ENCODE measurements at places on chromosomes 2 and 18.

DNA sequence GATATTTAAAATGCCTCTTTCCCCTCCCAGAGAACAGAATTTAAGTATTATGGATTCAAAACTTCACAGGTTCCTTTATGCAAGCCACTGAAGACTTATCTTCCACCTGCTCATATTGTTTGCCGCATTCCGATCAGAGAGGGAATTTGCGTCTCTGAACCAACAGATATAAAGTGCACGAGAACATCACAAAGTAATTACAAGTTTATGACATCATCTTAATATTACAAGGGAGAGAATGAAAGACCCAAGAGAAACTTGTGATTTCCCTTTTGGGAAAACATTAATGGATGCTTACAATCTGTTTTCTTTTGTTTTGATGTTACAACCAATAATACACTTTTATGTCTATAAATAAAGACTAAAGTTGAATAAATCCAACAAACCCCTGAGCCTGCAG lies 631.0 kb downstream of the BCL11A start:
- DNase-seq: no peak

DNA sequence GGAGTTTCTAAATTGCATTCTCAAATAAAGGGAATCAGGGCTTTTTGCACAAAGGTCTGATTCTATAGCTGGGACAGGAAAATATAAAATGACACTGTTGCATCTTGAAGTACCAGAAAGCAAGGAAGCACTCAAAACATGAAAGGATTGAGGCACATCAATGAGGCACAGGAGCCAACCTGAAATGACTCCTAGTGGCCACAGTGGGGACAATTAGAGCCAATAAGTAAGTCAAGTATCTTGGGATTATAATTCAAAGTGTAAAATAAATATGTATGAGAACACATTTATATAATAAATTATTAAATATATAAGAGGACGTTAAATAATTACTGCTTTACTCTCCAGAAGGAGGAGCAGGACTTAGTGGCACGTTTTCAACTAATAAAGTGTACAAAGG lies 1259.5 kb upstream of the CDH2 start:
- no peak for DNase-seq

- DNase-seq: no peak
These were observed 212.1 kb downstream of the ARL6IP6 start for GRCh38 chr2:152930501-152930900.

DNA sequence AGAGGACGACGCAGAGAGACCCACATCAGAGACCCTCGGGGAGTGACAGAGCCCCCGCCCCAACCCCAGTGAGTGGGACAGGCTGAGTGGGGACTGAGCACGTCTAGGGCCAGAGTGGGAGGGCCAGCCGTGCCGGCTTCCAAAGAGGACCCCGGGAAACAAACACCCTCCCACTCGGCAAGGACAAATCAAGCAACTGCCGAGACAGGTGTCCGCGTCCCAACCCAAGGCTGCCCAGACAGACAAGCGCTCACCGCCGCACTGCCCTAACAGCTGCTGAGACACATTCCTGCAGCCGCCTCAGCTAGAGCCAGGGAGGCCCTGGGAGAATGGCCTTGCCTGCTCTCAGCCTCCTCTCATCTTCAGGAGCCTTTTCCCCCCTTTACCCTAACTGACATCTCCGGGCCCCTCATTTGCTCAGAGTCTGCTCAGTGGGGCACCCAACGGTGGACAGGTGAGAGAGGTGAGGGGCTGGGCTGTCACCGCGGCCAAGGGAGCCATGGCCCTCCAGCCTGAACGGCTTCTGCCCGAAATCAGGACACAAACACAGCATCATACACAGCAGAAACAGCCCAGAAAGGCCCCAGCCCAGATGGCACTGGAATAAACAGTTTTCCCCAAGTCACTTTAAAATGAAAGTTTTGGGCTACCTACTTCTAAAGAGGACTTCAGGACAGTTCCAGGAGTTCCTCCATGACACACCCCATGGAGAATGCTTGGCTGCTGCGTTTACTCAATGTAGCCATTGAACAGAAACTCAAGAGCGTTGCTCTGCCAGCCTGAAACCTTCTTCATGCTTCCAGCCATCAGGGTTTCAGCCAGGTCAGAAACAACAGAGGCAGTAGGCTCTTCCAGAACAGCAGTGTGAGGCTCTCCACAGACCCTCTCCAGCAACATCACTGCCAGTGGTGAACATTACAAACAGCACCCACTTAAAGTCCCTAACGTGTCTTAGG lies 23.6 kb downstream of the SLC66A2 start:
- no peak for DNase-seq

- DNase-seq: no peak
These were observed 34.8 kb upstream of the CCDC102B start for GRCh38 chr18:68763083-68763482.

DNA sequence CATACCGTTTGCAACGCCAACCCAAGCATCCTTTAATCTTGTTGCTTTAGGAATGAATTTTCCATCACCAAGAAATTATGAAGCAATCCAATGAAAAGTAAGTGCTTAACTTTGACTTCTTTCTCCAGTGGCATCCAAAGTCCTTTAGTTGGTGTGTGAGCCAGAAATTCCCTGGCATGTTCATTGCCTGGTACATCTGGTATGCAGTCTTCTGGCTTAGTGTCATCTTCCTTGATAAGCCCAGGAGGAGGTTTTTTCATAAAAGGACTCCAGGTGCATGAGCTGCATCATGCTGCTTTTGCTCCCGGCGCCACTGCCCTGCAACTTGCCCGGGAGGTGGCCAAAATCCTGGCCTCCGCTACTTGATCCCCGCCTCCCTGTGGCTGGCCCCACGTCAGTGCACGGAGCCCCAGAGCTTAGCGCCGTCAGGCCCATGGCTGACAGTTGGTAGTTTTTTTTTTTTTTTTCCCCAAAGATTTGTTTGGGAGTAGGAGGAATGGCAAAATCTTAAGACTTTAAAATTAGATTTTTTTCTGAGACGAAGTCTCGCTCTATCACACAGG lies 58.7 kb downstream of the PUM2 start:
- no peak for DNase-seq

DNA sequence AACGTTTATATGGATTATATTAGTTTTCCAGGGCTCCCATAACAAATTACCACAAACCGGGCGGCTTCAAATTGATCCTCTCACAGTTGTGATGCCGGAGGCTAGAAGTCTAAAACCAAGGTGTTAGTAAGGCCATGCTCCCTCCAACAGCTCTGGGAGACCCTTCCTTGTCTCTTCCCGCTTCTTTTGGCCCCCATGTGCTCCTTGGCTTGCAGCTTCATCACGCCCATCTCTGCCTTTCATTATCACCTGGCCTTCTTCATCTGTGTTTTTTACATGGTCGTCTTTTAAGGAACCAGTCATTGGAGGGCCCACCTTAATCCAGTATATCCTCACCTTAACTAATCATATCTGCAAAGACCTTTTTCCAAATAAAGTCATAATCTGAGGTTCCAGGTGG lies 13.9 kb downstream of the MAPRE2 start:
- DNase-seq: no peak

DNA sequence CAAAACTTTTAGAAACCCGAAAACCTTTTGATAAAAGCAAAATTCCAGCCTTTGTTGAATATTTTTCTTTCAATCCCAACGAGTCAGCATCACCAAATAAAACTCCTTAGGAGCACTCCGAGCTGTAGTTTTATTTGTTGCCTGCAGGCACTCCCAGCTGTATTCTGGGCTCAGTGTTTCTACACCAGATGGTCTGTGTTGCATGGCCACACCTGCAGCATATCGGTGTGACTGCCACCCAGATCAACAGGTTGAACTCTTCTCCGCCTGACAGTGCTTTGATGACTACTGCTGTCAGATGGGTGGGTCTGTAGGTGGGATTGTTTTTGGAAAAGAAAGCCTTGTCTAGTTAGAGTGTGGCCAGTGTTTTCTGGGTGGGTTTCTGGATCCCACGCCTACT lies 32.7 kb downstream of the APCDD1 start:
- no peak for DNase-seq

DNA sequence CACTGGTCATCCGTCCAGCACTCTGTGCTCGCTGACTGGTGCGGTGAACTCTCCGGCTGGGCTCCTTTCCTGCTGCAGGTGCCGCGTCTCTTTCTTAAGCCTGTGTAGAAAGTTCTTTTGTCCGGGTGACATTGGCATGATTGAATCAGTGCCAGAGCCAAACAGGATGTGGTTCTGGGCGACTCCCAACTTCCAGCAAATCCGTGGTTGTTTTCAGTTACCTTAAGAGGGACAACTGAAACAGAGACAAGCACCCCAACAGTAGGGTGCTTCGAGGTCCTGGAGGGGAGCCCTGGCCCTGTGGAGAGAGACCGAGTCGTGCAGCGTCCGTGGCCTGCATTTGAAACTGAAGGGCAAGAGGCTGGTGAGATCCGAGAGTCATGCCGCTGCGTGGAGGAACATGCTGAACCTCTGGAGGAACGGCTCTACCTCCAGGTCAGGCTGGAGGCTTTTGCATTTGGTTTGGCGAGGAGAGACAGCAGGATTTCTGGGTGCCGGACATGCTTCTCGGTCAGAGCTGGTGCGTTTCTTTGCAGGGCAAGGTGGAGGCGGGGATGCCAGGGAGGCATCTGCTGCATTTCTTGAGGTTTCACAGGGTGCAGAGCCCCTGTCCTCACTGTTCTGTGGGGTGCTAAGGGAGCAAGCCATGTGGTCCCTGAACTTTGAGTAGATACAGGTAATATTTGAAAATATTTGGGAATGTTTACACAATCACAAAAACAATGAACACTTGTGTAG lies 26.8 kb downstream of the SH3BP4 start:
- DNase-seq: no peak

- no peak for DNase-seq
These were observed 378.6 kb downstream of the DPP10 start for GRCh38 chr2:114821055-114821454.

DNA sequence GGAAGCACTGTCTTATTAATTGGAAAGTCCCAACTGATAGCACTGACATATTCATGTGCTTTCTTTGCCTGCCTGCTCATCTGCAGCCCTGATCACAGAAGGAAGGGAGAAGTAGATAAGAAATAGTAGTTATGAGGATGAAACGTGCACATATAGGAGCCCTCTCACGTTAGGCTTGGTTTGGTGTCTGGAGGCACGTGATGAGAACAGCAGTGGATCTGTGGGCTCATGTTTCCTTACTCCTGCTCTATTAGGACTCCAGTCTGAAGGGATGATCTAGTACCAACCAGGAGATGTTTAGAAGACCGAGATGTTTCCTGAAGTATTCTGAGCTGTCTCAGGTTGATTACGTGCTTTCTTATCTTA lies 84.9 kb downstream of the MAP4K4 start:
- DNase-seq: no peak

- DNase-seq: no peak
These were observed 70.8 kb downstream of the USP40 start for GRCh38 chr2:233495503-233496496.

GRCh38 chr2:16655905-16656642 lies 9.6 kb downstream of the CYRIA start:
- DNase-seq: no peak

DNA sequence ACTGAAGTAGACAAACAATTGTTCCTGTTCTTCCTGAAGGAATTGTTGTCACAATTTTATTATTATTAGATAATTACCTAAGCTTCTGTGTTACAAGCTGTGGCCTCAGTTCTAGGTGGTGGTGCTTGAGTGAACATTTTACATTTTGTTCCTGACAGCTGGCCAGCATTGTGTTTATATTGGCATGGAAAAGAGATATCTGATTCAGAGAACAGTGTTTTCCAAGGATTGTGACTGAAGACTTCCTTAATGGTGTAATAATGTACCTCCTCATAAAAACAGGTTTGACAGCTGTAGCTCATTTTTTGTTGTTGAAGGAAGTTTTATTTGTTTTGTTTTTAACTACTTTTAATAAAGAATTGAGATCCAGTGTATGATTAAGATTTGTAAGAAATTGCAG lies 95.2 kb downstream of the EPB41L5 start:
- DNase-seq: no peak

- no peak for DNase-seq
These were observed 53.8 kb downstream of the TGOLN2 start for GRCh38 chr2:85273738-85274731.

DNA sequence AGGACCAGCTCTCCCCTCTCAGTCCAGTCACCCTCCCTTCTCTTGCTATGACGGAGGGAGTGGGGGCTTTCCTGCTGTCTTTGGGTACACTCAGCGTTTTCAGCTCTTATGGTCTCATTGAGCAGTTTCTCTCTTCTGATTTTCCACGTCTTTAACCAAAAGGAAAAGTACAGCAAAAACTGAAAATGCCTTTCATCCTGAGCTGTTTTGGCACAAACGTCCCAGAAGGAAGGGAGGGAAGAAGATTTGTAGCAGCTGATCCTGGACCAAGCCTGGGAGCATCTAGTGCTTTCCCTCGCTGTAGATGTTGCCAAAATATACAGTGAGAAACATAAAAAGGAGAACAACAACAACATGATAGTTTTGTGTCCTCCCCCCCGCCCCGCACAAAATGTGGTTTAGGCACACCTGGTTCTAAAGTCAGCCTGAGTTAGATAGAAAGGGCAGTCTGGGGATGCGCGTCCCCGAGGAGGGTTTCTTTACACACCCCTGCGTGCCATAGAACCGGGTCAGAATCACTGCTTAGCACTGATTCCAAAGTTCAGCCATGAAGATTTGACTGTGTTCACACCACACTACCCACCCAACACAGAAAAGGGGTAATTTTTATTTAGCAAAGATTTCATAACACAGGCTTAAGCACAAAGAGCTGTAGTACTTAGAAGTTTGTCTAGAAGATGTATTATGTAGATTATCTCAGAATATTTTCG lies 53.4 kb downstream of the SLC40A1 start:
- DNase-seq: no peak

DNA sequence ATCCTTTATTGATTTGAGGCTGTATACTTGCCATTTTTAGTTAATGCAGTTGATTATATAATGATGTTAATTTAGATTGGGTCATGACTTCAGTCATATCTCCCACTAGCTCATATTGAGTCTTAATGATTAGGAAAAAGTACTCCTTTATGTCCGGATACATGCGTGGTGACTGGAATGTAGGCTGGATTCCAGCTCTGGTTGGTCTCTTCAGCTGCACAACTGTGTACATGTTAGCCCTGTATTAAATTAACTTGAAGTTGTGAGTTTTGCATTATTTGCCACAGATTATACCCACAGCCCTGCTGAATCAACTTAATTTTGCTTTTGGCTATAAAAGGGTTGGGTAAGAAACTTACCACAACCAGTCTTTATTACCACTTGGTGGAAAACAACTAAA lies 22.5 kb downstream of the MOB4 start:
- no peak for DNase-seq

DNA sequence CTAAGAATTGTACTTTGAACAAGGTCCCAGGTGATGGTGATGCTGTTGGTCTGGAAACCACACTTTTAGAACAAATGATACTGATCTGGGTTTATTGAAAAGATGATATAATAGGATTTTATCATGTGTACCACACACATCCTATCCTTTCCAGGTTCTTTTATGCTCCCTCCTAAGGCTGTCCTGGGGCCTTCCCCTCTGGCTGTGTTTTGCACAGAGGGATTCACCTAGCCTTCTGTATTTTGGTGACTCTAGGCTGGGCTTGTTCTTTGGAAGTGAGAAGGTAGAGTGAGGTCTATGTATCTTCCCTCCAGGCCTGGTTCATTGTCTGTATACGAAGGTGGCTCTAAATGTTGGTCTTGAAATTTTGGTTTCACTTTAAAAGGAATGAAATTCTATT lies 12.7 kb downstream of the ANXA4 start:
- DNase-seq: no peak
